ENCODE measurements at places on chromosomes 12 and 14. TPM values are rescaled to one million over a fixed set of nuclear protein-coding genes. Genes with fewer than 3 reads are reported as not detected.

The CLEC4A gene
- polyA plus RNA-seq = 4.0 TPM

The SPTB gene
- 42.3 TPM for polyA plus RNA-seq

The KTN1 gene
- 164 TPM for polyA plus RNA-seq

The TRMT5 gene
- polyA plus RNA-seq = 11.4 TPM

The FAM186B gene
- polyA plus RNA-seq = 3.4 TPM

Measured in spinal cord (tissue), 10 donors.